Stomach (tissue), 19 donors: ENCODE measurements at places on chromosomes 11 and 22.

DNA sequence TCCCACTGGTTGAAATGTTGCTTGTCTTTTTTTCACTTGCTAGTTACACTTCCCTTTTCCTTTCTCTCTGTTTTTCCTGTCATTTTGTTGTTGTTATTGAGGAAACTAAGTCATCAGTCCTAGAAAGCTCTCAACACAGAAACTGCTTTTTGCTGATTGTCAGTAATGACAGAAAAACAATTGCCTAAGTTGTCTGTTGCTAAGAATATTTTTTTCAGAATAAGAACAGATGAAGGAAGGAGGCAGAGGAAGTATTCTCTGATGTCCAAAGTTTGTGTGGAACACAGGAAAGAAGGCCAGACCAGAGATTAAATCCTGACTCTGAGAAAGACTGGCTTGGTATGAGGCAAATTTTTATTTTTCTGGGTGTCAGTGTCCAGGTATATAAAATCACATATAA lies 163.3 kb downstream of the CASP12 start:
- DNase-seq, result no peak

DNA sequence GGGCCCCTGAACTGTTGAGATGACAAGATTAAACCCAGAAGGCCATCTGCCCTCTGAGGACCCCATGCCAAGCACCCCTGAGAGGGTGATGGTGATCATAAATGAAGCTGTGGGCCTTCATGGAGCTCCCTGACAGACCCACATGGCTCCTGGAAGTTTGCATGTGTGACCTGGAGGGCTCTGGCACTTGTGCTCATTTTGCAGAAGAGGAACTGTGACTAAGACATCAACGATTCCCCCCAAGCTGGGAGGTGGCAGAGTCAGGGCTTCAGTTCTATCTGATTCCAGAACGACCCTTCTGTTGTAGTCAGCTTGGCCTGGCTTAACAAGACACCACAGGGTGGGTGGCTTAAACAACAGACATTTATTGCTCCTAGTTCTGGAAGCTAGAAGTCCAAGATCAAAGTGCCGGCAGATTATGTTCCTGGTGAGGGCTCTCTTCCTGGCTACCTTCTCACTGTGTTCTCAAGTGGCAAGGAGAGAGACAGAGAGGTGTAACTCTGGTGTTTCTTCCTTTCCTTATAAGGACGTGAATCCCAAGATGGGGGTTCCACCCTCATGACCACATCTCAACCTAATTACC lies 46.4 kb upstream of the CD82 start:
- no peak for DNase-seq

- DNase-seq, result no peak
Observed at GRCh38 chr22:26823966-26824365, 166.6 kb downstream of the MIAT start.

DNA sequence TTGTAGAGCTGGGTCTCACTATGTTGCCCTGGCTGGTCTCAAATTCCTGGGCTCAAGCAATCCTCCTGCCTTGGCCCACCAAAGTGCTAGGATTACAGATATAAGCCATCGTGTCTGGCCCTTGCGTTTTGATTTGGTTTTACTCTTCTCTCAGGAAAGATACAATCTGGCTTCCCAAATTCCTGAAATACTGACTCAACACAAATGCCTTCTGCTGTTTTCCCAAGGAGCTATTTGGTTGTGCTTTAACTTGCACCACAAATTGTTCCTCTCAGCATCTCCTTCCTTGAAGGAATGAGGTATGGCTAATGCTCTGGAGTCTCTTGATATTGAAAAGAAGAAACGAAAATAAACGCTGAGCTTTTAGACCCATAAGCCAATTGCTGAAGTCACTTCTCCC lies 110.0 kb upstream of the PAX6 start:
- no peak for DNase-seq

DNA sequence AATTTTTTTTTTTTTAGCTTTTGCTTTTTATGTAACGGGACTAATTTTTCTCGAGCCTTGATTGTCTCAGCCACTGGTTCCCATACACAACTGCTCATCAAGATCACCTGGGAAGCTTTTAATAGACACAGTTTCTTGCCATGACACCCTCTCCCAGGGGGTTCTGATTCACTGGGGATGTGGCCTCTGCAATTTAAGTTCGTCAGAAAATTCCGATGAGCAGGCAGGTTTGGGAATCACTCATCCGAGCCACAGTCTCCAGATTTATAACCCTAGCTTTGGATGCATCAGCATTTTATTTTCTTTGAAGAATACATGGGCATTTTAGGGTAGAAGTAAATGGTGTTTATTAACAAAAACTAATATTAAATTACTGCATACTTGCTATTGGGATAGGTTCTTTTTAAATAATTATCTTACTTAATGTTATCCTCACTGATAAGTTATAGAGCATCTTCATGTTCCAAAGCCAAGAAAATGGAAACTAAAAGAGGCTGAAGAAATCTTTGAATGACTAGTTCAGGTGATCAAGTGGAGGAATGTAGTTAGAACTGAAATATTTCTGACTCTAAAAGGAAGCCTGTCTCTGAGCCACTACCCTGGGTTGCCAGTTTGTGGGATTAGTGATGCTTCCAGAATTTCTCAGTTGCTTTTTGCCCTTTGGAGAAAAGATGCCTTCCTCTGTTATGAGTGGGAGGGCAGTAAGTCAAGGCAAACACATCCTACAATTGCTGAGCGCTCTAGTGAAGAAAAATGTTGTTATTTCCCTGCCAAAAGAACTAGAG lies 319.0 kb downstream of the DDX10 start:
- no peak for DNase-seq

GRCh38 chr11:47867823-47868222 lies 19.7 kb upstream of the NUP160 start:
- no peak for DNase-seq
